ENCODE measurements at places on chromosomes 16 and 17.

GRCh38 chr17:15384142-15384787, 42.9 kb upstream of the TEKT3 start:
- DNase-seq, result no peak

GRCh38 chr17:76467366-76467765, at the start of gene AANAT:
Gene AANAT (plus strand): TSS chr17:76467603. CDS start chr17:76468747, 1,144 bp downstream.
- DNase-seq, result no peak

DNA sequence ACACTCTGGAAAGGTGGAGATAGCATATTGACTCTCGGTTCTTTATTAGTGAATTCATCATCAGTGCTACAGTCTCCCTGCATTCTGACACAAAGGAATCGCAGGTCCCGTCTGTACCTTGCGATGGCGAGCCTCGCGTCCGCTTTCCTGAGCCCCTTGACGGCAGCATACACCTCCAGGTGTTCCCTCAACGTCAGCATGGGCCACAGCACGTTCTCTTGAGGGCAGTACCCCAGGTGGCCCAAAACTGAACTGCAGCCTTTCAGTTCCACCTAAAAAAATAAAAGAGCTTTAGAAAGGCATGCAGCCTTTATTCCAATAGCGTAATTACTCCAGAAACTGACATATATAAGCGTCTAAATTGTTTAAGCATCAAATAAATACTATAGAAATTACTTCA, 24.2 kb upstream of the ABCA9 start:
- no peak for DNase-seq

GRCh38 chr16:88856122-88856827, 472 bp downstream of the GALNS start:
- DNase-seq, result no peak

GRCh38 chr16:12188061-12188934, 211.8 kb downstream of the SNX29 start:
- no peak for DNase-seq

Data from activated CD8-positive, alpha-beta memory T cell treated with anti-CD3 and anti-CD28 coated beads for 48 hours (primary cell).